ENCODE measurements at places on chromosomes 3 and 15.

- DNase-seq = no peak
These were observed 29.9 kb downstream of the TMEM40 start for GRCh38 chr3:12729051-12729651.

DNA sequence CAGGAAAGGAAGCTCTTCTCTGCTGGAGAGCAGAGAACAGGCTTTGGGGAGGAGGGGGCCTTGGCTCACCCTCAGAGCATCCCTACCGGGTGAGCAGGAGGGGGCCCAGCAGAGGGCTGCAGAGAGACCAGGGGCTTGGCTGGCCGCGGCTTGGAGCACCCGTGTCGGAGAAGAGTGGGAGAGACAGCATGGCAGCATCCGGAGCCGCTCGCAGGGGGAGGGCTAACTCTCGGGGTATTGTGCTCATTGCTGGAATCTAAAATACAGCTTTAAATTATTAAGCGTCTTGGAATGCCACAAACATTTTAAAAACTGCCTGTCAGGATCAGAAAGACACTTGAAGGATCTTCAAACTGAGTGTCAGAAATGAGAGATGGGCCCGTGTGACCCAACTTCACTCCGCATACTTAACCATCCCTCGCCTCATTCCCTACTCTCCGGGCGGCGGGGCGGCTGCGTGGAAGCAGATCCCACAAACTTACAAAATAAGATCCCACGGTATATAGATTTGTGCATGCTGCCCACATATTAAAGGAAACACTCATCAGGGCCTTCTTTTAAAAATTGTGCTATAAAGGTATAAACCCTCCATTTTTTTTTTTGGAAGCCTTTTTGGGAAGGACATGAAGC is 53.9 kb downstream of the EIF4E3 start:
- DNase-seq = no peak

DNA sequence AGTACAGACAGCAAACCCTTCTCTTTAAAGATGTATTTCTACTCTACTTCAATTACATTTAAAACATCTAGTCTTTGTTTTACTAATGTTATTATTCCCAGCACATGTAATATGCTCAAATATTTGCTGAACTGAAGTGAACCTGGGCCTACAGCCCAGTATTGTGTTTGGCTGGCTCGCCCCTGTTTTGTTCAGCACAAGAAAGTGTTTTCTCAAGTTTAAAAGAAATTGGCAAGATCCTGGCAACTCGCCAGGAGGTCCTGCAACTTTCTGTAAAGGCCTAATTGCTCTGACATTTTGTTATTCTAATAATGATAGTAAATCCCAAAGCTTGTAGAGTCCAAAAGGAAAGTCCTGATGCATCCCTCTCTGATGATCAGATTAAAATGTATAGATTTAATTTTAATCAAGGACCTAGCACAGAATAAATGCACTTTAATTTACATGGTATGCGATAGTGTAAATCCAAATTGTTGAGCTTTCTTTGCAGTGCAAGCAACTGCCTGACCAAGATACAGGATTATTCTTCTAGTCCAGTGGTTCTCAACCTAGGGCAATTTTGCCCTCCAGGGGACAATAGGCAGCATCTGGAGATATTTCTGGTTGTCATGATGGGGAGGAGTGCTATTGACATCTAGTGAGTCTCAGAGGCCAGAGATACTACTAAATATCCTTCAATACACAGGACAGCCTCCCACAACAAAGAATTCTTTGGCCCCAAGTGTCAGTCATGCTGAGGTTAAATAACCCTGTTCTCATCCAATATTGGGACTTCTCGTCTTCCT is 35.7 kb upstream of the TMOD3 start:
- DNase-seq = no peak

GRCh38 chr3:26105261-26105660 is 315.4 kb downstream of the OXSM start:
- DNase-seq = no peak

DNA sequence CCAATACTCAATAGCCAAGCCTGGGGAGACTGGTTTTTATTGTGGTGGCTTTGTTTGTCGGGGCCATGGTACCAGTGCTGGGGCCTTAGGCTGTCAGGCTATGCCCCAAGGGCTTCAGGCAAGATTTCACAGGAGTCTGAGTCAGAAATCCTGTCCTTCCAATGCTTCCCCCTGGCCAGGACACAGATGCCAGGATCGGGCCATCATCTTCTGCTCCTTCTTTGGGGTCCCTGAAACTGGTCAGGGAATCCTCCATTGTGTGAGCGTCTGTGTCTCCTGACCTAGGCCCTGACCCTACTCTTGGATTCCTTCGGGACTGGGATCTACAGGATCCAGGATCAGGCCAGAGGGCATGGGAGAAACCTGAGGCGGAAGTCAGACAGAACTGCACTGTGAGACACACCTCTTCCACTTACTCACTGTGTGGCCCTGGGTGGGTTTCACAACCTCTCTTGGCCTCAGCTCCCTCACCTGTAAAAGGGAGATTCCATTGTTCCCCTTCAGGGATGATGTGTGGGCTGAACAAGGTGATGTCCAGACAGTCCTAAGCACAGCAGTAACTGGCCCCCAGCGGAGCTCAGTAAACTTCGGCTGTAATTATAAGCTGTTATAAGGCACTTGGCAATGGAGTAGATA is 292.7 kb downstream of the UACA start:
- DNase-seq = no peak

DNA sequence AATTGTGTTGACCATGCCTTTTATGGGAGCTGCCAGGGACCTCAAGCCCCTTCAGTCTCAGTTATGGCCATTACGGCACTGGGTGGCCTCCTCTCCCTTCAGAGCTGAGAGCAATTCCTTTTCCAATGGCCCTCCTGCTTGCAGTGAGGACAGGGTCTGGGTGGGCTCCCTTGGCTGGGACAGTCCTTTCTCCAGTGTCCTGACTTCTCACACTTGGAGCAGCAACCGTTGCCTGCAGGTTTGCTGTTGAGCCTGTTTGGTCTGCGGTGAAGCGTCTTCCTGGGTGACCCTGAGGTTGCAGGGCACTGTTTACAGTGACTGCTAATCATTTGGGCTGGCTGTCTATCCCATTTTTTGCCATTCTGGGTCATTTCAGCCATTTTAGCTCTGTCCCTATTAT is 3.5 kb upstream of the CCDC80 start:
- no peak for DNase-seq

DNA sequence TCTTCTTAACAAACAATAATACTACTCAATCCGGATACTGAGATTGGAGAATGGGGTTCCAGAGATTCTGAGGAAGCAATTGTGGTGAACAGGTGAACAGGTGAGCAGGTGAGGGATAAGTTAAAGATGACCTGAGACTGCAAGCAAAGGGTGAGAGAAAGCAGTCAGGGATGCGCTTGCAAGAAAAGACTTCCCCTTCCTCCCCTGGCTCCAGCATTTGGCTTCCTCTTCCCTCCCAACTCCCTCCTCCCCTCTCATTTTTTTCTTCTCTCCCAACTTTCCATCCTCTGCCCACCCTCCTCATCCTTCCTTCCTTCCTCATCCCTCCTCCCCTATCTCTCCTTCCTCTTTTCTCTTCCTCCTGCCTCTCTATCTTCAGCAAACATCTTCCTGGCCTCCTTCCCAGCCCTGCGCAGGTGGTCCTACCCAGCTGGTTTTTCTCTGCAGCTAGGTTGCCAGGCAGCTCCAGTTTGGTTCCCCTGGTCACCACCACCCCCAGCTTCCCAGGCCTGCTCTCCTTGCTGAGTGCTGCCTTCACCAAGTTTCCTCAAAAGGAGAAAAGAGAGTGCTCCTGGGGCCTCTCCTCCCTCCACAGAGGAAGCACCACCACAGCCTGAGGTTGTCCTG is 10.4 kb upstream of the VIPR1 start:
- DNase-seq = no peak

DNA sequence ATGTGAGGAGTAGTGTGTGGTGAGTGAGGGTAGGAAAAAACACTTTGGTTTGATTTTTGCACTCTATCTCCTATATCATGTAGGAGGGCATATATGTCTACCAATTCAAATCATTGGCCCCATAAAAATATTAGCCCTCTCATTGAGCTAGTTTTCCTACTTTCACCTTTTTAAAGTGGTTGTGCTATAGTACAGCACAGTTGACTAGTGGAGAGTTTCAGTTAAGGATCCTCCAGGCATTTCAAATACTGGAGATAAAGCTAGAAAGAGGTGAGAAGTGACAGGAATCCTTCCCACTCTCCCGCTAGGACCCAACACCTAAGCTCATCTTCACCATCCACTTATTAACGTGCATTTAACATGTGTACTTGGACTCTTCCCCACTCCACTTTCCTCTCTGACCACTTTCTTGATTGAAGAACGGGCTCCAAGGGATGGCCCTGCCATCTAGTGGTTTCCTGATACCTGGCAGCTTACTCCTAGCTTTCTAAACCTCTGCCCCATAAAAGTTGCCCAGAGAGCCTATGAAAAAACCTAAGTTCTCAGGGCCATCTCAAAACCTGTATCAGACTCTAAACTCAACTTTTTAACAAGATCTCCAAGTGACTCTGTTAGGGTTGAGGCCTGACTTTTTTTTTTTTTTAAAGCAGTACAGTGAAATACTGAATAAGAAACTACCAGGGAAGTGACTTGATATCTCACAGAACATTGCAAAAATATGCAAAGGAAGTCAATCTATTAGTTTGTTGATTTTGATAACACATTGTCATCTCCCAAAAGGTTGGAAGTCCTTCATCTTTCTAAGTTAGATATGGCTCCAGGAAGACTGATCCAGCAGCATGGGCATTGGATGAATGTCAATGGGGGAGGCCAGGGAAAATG is 17.9 kb downstream of the IL12A start:
- no peak for DNase-seq

DNA sequence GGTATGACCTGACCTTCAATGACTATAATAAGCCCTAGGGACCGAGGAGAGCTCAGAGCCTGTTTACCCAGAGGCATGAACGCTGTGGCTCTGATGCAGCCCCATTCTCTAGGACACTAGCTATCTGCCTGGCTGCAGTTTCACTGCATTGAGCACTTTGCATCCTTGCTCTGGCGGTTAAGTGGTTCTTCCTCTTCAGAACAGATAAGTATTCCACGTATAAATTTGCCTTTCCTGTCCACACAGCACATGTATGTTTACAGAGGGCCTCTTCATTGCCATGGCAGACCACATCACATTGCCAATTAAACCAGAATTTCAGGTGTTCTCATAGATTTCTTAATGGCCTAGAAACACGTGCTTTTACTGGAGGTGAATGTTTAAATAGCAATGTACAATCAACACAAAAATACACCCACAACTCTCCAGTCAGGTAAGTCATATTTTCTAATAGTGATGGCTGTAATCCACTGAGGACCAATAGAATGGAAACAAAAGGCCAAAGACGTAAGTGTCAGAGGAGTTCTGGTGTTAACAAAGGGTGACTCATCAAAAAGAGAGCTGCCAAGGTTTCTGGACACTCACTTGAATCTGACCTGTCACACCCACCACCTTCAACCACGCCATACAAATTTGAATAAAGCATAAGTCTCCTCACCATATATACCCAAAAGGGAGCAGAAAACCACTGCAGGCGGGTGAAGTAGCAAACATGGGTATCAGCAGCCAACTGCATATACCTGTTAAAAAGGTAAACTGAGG is 553.4 kb downstream of the OCA2 start:
- no peak for DNase-seq

DNA sequence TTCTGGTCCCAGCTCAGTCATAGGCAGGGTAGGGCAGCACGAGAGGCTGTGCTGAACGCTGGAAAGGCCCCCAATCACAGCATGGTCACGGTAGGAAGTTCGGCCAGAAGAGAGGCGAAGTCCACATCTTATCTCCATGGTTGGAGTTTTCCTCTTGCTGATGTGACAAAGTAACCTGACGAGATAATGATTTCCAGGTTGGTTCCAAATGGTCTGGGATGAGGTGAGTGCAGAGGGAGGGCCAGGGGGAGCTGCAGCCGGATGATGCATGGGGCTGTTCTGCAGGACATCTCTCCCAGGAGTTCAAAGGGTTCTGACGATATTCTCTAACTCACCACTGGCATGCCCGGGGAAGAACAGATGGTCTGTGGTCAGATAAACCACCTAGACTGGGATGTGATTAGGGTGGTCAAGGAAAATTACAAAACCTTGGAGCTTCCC is 83.2 kb upstream of the WNT5A start:
- no peak for DNase-seq

GRCh38 chr15:85607842-85608241 is 186.9 kb downstream of the KLHL25 start:
- no peak for DNase-seq

DNA sequence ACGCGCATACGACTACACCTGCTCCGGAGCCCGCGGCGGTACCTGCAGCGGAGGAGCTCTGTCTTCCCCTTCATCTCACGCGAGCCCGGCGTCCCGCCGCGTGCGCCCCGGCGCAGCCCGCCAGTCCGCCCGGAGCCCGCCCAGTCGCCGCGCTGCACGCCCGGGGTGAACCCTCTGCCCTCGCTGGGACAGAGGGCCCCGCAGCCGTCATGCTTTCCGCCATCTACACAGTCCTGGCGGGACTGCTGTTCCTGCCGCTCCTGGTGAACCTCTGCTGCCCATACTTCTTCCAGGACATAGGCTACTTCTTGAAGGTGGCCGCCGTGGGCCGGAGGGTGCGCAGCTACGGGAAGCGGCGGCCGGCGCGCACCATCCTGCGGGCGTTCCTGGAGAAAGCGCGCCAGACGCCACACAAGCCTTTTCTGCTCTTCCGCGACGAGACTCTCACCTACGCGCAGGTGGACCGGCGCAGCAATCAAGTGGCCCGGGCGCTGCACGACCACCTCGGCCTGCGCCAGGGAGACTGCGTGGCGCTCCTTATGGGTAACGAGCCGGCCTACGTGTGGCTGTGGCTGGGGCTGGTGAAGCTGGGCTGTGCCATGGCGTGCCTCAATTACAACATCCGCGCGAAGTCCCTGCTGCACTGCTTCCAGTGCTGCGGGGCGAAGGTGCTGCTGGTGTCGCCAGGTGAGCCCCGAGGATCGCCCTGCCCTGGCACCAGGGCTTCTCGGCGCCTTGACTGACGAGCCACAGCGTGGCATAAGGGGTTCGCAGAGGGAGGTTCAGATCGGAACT is 420 bp downstream of the SLC27A2 start:
- DNase-seq = peak; percentile 61

DNA sequence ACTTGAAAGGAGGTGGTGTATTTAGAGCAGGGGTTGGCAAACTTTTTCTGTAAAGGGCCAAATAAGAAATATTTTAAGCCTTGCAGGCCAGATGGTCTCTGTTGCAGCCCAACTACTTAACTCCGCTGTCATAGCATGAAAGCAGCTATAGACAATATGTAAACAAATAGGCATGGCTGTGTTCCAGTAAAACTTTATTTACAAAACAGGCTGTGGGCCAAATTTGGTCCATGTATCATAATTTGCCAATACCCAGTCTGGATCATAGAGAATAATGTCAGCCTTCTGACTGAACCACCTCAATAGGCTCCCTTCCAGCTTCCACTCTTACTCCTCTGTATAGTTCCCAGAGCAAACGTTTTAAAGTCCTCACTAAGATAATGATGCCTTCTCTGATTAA is 638.8 kb upstream of the CFAP20DC start:
- no peak for DNase-seq

DNA sequence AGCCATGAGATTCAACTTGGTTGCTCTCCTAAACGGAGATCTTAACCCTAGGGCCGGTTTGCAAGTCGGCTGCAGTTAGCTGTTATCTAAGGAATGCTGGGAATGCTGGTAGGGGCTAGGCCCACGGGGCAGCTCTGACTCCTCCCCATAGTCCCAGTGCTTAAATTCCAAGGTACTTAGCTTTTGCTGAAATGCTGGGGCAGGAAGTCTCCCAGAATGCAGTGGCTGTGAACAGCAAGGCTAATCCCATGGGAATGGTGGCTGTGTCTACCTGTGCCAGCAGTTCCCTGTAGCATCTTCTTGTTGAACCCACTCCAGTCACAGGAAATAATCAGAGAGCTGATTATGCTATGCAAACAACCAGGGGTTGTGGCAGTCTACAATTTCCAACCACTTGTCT is 102.5 kb upstream of the TJP1 start:
- no peak for DNase-seq
